ENCODE measurements at places on chromosomes 12 and 14.

DNA sequence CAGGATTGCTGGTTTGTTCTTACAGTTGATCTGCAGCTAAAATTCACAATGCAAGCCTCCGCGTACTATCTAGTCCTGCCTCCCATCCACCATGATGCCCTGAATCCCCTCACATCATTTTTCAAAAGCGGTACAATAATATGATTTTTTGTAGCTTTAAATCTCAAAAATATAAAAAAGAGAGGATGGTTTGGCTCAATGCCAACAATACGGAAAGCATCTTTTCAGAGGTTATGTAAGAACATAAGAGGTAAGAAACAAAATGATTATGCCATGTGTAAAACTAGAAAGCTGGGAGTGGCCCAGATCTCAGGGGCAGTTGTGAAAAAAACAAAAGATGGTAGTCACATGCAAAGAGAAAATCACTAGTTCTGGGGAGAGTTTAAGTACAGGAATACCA, 24.0 kb upstream of the ZDHHC17 start:
- DNase-seq, result no peak

DNA sequence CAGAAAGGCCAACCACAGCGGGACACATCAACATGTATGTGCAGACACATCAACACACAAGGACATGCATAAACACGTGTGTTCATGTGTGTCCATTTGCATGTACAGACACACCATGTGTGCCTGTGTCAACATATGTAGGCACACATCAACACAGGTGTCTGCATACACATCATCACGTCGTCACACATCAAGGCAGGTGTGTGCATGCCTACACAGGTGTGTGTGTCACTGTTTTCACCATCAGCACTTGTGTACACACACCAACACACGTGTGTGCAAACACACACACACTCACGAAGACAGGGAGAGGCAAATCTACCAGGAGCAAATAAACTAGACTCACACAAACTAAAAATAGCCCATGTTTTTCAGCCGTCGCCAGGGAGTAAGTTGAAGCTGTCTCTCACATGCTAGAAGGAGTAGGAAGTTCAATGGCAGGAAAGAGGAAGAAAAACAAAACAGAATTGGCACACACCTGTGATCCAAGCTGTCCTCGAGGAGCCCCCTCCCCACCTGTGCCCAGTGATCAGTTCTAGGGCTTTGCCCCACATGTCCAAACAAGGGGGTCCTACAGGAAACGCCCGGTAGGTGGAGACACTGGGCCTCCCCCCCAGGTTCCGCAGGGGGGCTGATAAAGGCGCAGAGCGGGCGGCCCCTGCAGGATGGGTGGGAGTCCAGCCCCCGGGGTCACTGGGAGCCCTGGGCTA, 7.4 kb downstream of the SCARB1 start:
- DNase-seq, result no peak

- no peak for DNase-seq
Observed at GRCh38 chr14:103736546-103737431, 21.2 kb downstream of the ZFYVE21 start.

DNA sequence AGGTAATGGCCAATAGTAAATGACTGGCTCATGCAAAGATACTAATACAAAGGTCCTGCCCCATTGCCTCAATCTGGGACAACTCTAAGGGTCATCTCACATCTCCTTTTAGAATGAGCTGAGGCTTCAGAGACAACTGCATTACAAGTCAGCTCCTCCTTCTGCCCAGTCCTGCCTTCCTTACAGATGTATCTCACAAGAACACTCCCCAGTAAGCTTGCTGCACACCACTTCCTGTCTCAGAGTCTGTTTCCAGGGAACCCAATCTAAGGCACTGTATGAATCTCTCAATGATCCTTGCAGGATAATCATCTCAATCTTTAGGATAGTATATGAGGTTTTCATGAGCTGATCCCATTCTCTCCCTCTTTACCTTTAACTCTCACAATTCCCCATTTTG, 57.8 kb upstream of the ZDHHC17 start:
- DNase-seq, result no peak

- DNase-seq, result peak; percentile 79
Observed at GRCh38 chr12:62793256-62794217, 141.4 kb downstream of the PPM1H start.

- DNase-seq, result no peak
Observed at GRCh38 chr14:91402348-91402747, 15.3 kb downstream of the CCDC88C start.

GRCh38 chr12:49944718-49945117, 5.8 kb upstream of the AQP2 start:
- DNase-seq, result no peak

GRCh38 chr14:24235804-24236688, 3.3 kb downstream of the GMPR2 start:
- DNase-seq, result no peak

- no peak for DNase-seq
Observed at GRCh38 chr12:32947206-32948067, 50.9 kb upstream of the PKP2 start.

DNA sequence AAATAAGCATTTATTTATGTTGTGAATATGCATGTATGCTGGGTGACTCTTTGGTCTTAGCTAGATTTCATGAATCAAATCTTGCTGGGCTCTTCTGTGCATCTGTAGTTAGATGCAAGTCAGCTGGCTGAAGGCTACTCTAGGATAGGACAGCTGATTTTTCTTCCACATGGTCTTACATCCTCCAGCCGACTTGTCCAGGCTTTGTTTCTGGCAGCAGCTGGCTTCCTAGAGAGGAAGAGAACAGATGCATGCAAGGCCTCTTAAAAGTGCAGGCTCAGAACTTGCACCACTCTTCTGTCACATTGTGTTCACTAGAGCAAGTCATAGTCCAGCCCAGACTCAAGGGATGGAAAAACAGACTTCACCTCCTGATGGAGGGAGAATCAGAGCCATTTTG, 435.4 kb upstream of the STXBP6 start:
- DNase-seq, result no peak

DNA sequence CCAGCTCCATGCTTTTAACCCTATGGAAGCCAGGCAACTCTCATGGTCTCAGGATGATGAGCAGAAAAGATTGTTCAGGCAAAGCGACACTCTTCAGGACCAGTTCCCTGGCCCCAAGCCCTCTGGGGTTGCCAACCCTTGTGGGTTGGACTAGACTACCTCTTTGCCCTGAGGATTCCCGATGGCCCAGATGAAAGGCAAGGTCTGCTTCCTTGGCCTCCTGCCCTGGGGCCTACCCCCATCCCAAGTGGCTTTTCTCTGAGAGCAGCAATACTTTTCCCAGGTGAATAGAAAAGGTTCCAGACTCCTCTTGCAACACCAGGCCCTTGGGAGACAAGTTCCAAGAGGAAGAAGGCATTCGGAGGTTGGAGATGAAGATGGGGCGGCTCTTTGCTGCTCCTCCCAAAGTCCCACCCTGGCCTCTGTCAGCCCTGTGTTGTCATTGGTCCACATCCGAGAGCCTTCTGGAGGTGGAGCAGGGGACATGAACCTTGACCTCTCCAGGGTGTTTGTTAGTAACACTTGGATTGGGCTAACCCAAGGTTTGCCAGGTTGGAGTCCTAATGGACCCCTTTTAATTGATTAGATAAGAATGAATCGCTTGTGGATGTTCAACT, 131.1 kb downstream of the GCH1 start:
- DNase-seq, result no peak

DNA sequence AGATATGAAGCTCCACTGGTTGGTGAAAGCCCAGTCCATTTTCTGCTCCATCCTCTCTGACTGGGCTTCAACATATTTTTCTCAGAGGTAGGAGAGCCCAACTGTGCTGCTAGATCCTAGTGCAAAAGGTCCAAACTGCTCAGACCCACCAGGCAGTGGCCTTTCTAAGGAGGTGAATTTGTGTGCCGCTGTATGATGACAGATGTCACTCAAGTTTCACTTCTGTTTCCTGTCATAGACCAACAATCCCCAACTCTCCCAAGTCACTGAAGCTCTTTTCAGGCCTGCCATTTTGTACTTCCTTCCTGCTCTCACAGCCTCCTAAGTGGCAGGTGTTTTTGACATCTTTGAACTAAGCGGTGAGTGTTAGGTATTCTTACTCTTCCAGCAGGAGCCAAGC, 16.4 kb upstream of the RNASE4 start:
- no peak for DNase-seq

- DNase-seq, result no peak
Observed at GRCh38 chr12:109770861-109771670, 57.4 kb downstream of the FAM222A start.

DNA sequence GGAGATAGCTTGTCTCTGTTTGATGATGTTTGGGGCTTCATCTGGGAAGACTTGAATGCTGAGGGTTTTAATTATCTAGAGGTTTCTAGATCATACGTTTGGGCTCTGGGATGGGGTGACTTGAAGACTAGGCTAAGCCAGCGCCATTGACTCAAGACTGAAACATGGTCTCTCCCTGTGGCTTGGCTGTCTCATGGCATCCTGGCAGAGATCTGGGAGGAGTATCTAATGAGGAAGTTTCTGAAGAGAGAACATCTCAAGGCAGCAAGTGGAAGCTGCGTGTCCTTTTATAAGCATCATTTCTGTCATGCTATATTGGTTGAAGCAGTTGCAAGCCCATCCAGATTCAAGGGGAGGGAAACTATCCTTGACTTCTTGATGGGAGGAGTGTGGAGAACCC, 104.8 kb downstream of the UNC79 start:
- no peak for DNase-seq

GRCh38 chr12:121947981-121948380, 29.6 kb downstream of the CFAP251 start:
- DNase-seq, result no peak

DNA sequence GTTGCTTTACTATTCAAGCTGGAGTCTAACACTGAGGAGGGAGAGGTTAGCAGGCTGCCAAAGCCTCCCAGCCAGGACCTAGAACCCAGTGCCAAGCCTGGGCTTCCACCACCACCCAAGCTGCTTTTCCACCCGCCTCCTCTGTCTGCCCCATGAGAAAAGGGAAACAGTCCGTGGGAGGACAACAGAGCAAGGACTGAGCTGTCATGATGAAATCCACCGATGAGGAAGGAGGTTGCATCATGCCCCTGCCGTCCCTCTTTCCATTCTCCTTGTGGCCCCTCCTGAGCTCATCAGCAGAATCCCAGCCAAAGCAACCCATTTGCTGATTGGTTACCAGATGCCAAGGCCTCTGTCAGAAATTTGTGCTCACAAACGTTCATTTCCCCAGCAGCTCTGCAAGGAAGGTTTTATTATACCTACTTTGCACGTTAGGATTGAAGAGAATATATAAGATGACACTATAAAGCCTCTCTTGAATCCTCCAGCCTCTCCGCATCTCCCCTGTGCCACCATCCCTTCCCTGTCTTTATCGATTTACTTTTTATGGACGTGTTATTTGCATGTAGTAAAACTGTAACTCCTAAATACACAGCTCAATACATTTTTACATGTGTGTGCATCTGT, 6.3 kb upstream of the SERPINA1 start:
- peak; percentile 49 for DNase-seq

DNA sequence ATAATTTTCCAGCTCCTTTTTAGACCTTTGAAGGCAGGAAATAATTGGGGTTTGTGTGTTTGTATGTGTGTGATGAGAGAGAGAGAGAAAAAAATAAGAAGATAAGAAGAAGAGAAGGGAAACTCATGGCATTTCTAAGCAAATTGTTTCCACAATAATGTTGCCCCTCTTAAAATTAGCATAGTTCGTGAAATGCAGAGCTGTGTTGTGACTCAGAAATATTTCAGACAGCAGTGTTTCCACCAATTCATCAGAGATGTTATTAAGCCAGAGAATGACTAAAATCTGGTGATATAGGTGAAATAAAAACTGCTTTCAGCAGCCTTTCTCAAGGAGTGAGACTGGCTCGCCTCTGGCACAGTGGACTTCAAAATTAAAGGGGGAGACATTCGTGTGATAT, 65.9 kb upstream of the ARHGAP5 start:
- DNase-seq, result no peak

GRCh38 chr14:100782516-100783320, 43.2 kb upstream of the MEG3 start:
- no peak for DNase-seq

DNA sequence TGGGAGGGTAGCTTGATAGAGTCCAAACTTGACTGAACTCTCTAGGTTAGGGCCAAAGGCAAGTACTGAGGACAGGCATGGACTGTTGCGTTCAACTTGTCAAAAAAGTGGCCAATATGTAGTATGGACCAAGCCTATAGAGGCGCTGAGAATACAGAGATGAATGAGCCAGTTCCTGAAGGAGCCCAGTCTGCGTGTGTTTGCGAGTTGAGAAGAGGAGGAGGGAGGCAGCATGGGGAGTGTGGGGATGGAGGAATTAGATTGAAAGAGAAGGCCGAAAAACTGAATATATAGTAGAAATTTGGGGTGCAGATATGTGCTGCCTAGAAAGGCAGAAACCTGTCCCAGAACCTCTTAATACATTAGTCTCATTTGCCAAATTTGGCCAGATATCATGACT, 412.4 kb downstream of the PCNX1 start:
- DNase-seq, result no peak

GRCh38 chr12:38149395-38150073, 167.0 kb upstream of the ALG10B start:
- no peak for DNase-seq

Data from stimulated activated CD4-positive, alpha-beta T cell treated with anti-CD3 and anti-CD28 coated beads, Interleukin-15, amount 100 ng/mL, for 24 hours (primary cell).